ENCODE measurements at places on chromosomes 1 and 21. TPM values are rescaled to one million over a fixed set of nuclear protein-coding genes. Genes with fewer than 3 reads are reported as not detected.

Gene MFSD2A
- 2.9 TPM for total RNA-seq

Gene GNG4
- total RNA-seq = not detected

Gene FCGR3A
- not detected for total RNA-seq

GRCh38 chr1:175000697-175001187 is 995 bp downstream of the CACYBP start:
- DNase-seq = no peak

GRCh38 chr1:98920441-98921110 is 84.1 kb downstream of the PLPPR5 start:
- DNase-seq = no peak

DNA sequence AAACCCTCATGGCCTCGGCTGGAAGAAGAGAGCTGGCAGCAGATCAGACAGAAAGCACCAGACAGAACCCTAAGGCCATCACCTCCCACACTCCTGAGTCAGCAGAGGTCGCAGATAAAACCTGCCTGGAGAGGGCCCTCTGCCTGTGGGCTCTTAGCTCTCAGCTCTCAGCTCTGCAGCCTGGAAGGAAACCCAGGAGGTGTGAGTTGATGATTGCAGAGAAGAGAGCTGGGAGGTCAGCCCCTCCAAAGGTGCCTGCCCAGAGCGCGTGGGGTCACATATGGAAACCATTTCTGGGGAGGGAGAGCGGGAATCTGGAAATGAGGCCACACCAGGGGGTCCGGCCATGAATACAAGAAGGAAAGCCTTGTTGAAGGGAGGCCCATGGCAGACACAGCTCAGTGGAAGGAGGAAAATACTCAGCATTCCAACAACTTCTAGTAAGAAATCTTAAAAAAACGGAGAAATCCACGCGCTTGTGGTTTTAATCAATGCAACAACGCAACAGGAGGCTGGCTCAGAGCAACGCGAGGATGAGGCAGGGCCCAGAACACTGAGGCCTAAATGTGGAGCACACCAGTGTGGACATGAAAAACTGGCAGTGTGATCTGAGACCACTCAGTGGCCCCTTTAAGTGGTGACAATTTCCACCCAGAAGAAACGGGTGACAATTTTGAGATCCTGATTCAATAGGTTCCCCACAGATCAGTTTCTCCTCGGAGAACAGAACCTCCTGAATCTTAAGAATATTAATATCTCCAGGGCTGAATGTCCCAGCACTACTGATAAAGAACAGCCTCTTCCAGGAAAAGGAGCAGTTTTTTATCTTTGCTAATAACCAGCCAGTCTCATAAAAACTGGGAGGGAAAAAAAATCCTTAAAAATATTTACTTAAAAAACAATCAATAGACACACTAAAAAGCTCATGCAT is 45.7 kb downstream of the PSMG1 start:
- DNase-seq = no peak

DNA sequence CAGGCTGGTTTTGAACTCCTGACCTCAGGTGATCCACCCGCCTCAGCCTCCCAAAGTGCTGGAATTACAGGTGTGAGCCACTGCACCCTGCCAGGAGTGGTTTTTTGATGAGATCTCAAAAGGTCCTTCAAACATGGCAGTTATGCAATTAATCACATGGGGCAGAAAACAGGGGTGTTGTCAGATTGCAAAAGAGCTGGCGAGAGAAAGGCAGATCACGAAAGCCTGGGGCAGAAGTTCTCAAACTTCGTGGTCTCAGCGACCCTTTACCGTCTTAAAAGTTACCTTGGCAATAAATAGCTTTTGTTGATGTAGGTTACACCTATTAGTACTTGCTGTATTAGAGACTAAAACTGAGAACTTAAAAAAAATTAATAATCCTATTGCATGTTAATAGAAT is 16.1 kb downstream of the CNR2 start:
- no peak for DNase-seq

DNA sequence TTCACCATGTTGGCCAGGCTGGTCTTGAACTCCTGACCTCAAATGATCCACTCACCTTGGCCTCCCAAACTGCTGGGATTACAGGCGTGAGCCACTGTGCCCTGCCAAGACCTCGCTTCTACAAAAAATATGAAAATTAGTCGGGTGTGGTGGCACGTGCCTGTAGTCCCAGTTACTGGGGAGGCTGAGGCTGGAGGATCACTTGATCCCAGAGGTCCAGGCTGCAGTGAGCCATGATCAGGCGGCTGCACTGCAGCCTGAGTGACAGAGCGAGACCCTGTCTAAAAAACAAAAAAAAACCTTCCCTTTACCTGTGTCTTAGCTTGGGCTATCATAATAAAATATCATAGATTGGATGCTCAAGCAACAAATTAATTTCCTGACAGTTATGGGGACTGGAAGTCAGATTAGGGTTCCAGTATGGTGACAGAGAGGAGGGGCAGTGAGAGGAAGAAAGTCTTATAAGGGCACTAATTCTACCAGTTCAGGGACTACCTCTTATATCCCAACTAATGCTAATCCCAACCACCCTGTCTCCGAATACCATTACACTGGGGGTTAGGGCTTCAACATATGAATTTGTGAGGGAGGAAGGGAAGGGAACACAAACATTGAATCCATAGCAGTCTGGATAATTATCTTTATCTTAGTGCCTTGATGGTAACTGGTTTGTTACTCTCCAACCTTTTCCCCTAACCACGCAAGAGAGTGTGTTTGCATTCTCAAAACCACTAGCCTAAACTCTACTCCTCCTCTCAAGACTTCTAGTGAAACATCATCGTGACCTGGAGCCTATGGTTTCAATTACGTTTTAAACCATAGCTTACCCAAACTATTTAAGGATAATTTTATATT is 1.0 kb upstream of the NAXE start:
- DNase-seq = no peak

DNA sequence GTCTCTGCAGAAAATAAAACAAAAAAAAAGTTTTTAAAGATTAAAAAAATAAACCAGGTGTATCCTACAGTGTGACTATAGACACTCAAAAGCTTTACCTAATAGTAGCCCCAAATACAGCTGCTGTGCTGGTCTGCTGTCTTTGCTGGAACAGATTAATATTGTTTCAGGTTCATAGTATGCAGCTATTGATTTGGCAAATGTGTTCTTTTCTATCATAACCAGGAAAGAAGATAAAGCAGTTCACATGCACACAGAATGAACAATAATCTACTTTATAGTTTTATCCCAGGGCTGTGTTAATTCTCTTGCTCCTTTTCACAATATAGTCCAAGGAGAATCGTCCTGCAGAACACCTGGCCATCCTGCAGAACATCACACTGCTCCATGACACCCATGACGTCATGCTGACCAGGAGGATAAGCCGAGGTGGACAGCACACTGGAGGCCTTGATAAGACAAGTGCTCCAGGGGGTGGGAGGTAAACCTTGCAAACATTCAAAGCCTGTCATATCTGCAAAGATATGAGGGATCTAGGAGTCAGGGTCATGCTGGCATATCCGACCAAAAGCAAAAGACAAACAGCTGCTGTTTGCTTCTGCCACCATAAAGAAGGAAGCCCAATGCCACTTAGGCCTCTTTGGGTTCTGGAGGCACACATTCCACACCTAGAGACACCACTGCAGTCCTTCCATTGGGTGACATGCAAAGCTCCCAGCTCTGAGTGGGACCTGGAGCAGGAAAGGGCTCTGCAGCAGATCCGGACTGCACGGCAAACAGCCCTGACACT is 86.1 kb upstream of the SLC2A1 start:
- DNase-seq = no peak

DNA sequence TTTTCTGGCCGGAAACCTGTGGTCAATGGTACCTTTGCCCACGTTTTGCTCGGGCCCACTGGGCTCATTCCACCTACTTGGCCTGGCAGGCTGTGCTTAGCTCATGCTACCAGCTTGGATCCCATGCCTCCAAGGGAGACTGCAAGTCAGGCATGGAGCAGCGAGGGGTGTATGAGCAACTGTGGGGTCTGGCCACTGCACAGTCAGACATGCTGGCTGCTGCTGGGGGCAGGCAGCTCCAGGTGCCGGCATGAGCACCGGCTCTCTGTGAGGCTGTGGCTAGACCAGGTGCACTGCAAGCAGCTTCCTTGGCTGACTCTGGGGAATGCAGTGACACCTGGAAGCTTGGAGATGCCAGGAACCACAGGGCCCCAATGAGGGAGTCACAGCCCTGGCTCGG is 161.1 kb upstream of the DUSP10 start:
- DNase-seq = no peak

DNA sequence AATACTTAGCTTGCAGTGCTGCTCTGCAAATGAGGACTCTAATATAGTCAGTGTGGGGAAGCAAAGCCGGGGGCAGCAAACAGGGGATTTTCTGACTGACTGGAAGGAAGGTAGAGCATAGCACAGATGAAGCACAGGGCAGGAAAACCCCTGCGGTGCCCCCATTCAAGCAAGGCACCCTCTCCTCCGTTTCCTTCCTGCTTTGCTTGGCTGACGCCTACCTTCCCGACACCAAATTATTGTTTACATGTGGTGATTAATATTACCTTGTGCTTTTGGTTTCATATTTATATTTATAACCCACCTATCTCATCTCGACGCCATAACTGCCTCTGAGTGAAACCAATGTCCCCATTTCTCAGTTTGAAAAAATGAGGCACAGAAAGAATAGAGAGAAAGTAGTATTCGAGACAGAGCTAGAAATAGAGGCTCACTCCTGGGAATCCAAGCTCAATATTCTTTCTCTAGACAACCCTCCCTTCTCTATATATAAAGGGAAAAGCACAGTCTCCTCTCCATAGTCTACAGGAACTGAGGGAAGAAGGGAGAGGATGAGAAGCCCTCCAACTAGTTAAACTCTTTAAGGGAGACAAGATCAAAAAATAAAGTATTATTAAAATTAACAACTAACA is 41.3 kb downstream of the PIK3C2B start:
- DNase-seq = no peak

Measured in pulmonary artery endothelial cell (primary cell).